ENCODE measurements at places on chromosomes 11 and 22. TPM values are rescaled to one million over a fixed set of nuclear protein-coding genes. Genes with fewer than 3 reads are reported as not detected.

DNA sequence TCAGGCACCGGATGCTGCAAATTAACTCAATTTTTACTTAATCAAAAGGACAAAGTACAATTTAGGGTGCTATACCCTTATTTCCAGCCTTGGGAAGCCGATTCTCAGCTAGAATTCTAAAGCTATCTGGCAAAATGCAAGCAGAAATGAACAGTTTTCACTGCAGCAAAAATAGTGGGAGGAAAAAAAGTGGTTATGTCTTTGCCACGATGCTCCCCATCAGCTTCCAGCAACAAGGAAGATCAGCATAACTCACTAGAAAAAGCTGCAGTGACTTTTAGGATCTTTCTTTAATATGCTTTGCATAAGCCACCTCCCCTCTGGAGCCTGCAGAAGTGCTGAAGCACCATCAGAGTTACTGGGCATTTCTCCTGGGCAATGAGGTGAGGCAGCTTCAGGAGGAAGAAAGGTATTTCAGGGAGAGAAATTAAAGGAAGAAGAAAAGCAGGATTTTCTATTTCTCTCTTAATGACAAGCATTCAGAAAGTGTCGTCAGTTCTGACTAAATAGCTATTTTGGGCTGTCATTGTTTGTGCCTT, 702.9 kb downstream of the DLG2 start:
- H3K27ac ChIP-seq, result no peak overlapping the region
- no peaks in the 10 kb centered on the region for H3K4me1 ChIP-seq
- H3K27me3 ChIP-seq, result no peaks in the 10 kb centered on the region
- H3K4me3 ChIP-seq, result no peak overlapping the region

- peaks cover 21% of the 10 kb centered on the region for H3K4me1 ChIP-seq
- no peak overlapping the region for H3K4me3 ChIP-seq
- peaks cover 19% of the 10 kb centered on the region for H3K27me3 ChIP-seq
- no peak overlapping the region for H3K27ac ChIP-seq
These were observed 5.4 kb upstream of the MCAM start for GRCh38 chr11:119322360-119322739.

- peaks cover 65% of the 10 kb centered on the region for H3K27me3 ChIP-seq
- H3K27ac ChIP-seq, result no peak overlapping the region
- peaks cover 2% of the 10 kb centered on the region for H3K4me1 ChIP-seq
- no peaks in the 10 kb centered on the region for H3K36me3 ChIP-seq
- no peak for DNase-seq
These were observed 638 bp downstream of the PARVA start for GRCh38 chr11:12377824-12378593.

- no peaks in the 10 kb centered on the region for H3K36me3 ChIP-seq
- H3K4me1 ChIP-seq, result no peaks in the 10 kb centered on the region
- H3K4me3 ChIP-seq, result no peak overlapping the region
- DNase-seq, result no peak
These were observed 6.5 kb upstream of the RASD2 start for GRCh38 chr22:35534091-35534490.

GRCh38 chr11:90218606-90219005, 4.2 kb downstream of the CHORDC1 start:
- no peaks in the 10 kb centered on the region for H3K27me3 ChIP-seq
- H3K27ac ChIP-seq, result no peak overlapping the region
- no peak overlapping the region for H3K4me3 ChIP-seq
- peaks cover 38% of the 10 kb centered on the region for H3K4me1 ChIP-seq

- H3K4me3 ChIP-seq, result peak overlapping the region; percentile 20
- no peaks in the 10 kb centered on the region for H3K36me3 ChIP-seq
- H3K4me1 ChIP-seq, result peaks cover 20% of the 10 kb centered on the region
- H3K27me3 ChIP-seq, result no peaks in the 10 kb centered on the region
- H3K27ac ChIP-seq, result peak overlapping the region; percentile 62
- peak; percentile 67 for DNase-seq
These were observed 22.5 kb downstream of the CLPB start for GRCh38 chr11:72411623-72412419.

DNA sequence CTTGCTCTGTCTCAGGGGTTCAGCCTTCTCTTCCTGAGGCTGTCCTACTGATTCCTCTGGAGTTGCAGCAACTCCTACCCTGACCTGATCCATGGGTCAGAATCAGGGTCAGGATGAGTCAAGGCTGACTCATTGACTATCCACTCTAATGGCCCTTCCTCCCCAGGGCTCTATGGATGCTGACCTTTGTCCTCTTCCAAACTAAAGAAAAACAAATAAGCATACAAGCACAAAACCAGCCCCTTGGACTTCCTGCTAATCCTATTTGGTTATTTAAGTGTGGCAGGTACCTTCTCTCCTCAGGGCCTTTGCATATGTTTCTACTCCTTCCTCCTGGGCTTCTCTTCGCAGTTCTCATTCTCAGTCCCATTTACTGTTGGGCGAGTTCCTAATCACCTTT, 204.5 kb upstream of the NAV2 start:
- no peak overlapping the region for H3K4me3 ChIP-seq
- peaks cover 4% of the 10 kb centered on the region for H3K27me3 ChIP-seq
- H3K27ac ChIP-seq, result no peak overlapping the region
- H3K4me1 ChIP-seq, result no peaks in the 10 kb centered on the region

- DNase-seq, result no peak
- no peak overlapping the region for H3K27ac ChIP-seq
- peaks cover 25% of the 10 kb centered on the region for H3K36me3 ChIP-seq
- no peak overlapping the region for H3K4me3 ChIP-seq
These were observed 39.5 kb downstream of the XRRA1 start for GRCh38 chr11:74909385-74909784.

- no peak overlapping the region for H3K27ac ChIP-seq
- no peaks in the 10 kb centered on the region for H3K4me1 ChIP-seq
- peaks cover 31% of the 10 kb centered on the region for H3K27me3 ChIP-seq
- no peak overlapping the region for H3K4me3 ChIP-seq
- DNase-seq, result no peak
These were observed 160.9 kb downstream of the ENTHD1 start for GRCh38 chr22:39732625-39733024.

DNA sequence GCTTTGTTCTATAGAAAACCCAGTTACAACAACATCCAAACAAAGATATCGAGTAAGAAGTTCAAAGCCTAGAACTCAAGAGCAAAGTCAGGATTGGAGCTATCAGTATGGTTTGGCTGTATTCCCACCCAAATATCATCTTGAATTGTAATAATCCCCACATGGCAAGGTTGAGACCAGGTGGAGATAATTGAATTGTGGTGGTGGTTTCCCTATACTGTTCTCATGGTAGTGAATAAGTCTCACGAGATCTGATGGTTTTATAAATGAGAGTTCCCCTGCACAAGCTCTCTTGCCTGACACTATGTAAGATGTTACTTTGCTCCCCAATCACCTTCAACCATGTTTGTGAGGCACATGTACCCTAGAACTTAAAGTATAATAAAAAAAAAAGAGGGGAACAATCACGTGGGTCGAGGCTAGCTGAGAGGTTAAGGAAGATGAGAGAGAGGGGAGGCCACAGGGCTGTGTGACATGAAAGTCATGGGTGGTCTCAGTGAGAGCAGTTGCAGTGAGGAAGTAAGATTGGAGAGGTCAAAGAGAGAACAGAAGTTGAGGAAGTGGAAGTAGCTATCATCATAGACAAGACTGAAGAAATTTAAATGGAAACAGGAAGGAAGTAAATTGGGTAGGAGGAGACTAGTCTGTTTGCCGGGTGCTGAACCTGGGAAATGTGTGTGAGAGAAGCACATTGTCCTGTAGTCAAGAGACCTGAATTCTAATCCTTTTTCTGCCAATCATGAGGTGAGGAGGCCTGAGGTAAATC, 80.1 kb upstream of the CD44 start:
- H3K36me3 ChIP-seq, result peaks cover 3% of the 10 kb centered on the region
- no peak overlapping the region for H3K4me3 ChIP-seq
- H3K27me3 ChIP-seq, result no peaks in the 10 kb centered on the region
- no peak for DNase-seq
- no peak overlapping the region for H3K27ac ChIP-seq
- H3K4me1 ChIP-seq, result peaks cover 22% of the 10 kb centered on the region

DNA sequence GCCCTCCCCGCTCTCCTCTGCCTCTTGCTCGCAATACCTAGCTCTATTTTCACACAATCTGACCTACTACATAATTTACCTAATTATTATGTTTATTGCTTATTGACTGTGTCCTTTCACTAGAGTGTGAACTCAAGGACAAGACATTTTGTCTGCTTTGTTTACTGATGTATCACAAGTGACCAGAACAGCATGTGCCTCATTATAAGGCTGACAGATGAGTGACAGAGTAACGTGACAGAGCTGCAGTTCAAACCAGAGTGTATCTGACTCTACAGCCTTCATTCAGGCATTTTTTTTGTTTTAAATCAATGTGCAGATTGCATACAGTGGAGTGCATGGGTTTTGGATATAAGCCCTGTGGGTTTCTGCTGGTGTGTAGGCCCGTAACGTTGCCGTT, 82.0 kb upstream of the RAB1B start:
- no peak overlapping the region for H3K27ac ChIP-seq
- no peak for DNase-seq
- H3K4me3 ChIP-seq, result no peak overlapping the region
- peaks cover 6% of the 10 kb centered on the region for H3K4me1 ChIP-seq
- peaks cover 11% of the 10 kb centered on the region for H3K36me3 ChIP-seq

- DNase-seq, result no peak
- H3K27ac ChIP-seq, result no peak overlapping the region
- no peaks in the 10 kb centered on the region for H3K27me3 ChIP-seq
- H3K4me3 ChIP-seq, result no peak overlapping the region
- H3K4me1 ChIP-seq, result peaks cover 15% of the 10 kb centered on the region
These were observed 12.5 kb downstream of the SNU13 start for GRCh38 chr22:41676134-41676533.

DNA sequence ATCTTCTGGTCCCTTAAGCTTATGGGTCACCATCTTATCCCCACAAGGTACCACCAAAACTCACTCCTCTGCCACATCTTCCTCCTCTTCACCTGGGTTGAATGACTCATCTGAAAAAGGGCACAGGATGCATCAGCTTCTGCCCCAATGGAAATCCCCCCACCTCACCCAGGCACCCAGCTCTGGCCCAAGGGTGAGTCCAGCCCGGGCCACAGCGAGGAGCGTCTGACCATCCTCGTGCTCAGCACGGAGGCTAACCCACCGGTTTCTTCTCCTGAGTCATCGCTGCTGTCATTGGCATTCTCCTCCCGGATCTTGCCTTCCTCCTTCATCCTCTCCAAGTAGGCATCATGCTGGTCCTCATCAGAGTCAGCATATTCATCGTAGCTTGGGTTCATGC, 5.3 kb upstream of the TNKS1BP1 start:
- DNase-seq, result no peak
- peak overlapping the region; percentile 61 for H3K27ac ChIP-seq
- H3K4me3 ChIP-seq, result peak overlapping the region; percentile 32
- peaks cover 92% of the 10 kb centered on the region for H3K36me3 ChIP-seq
- peaks cover 57% of the 10 kb centered on the region for H3K4me1 ChIP-seq
- H3K27me3 ChIP-seq, result no peaks in the 10 kb centered on the region

- peaks cover 13% of the 10 kb centered on the region for H3K4me1 ChIP-seq
- no peak overlapping the region for H3K27ac ChIP-seq
- DNase-seq, result no peak
- H3K36me3 ChIP-seq, result no peaks in the 10 kb centered on the region
- peaks cover 13% of the 10 kb centered on the region for H3K27me3 ChIP-seq
These were observed 94.2 kb downstream of the ABTB2 start for GRCh38 chr11:34263441-34264091.

DNA sequence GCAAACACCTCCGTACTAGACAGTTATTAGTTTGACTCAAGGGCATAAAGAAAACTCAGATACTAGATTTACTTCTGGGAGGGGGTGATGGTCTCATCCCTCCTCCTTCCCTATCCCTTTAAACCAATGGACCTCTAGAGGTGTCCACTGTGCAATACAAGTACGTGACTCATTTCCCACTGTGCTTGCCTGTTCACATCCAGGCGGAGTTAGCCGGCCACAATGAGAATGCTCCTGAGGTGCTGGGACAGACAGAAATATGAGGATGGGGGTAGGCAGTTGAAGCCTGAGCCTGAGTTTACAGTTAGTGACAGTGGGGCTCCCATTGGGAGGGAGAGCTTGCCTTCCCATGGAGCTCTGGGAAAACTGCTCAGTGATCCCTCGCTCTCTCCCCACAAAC, 8.4 kb upstream of the PMM1 start:
- H3K4me3 ChIP-seq, result no peak overlapping the region
- H3K27me3 ChIP-seq, result peaks cover 2% of the 10 kb centered on the region
- peaks cover 45% of the 10 kb centered on the region for H3K36me3 ChIP-seq
- no peak for DNase-seq
- H3K4me1 ChIP-seq, result peaks cover 13% of the 10 kb centered on the region

GRCh38 chr11:25655636-25656035, 676.3 kb upstream of the ANO3 start:
- H3K4me3 ChIP-seq, result no peak overlapping the region
- no peaks in the 10 kb centered on the region for H3K4me1 ChIP-seq
- no peaks in the 10 kb centered on the region for H3K36me3 ChIP-seq
- H3K27me3 ChIP-seq, result no peaks in the 10 kb centered on the region

- H3K27ac ChIP-seq, result no peak overlapping the region
- H3K4me1 ChIP-seq, result no peaks in the 10 kb centered on the region
- peak; percentile 52 for DNase-seq
- H3K27me3 ChIP-seq, result peaks cover 9% of the 10 kb centered on the region
These were observed 105.7 kb downstream of the RASSF10 start for GRCh38 chr11:13114566-13115379.

DNA sequence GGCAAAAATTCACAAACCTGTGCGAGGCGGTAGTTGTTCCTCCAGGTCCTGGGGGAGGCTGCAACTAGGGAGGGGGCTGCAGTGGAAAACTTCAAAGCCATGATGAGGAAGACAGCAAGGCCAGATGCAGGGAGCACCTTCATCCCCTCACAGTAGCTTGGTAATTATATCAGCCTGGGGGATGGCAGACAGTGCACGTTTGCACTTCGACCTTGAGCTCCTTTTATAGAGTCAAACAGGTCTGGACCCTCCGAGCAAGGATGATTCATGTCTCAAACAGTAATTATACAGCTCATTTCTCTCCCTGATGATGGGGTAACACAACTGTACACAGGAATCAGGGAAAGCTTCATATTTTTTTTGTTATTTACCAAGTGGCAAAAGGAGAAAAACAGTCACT, at the start of gene MMP20:
MMP20 (minus strand) TSS at position 156 of the 400 bp plus-strand sequence; CDS start at position 143, 13 bp downstream.
- no peaks in the 10 kb centered on the region for H3K36me3 ChIP-seq
- no peak within 1 kb of the TSS for H3K27ac ChIP-seq
- peaks cover 27% of the 10 kb centered on the region for H3K27me3 ChIP-seq
- no peak for DNase-seq

Gene DCHS1
- 0.36 TPM for total RNA-seq

Gene UCP2
- total RNA-seq, result 452 TPM

Gene DBX1
- total RNA-seq, result not detected

Gene LRFN4
- 55.6 TPM for total RNA-seq

Gene FGF19
- not detected for total RNA-seq

Gene AIFM3
- 0.37 TPM for total RNA-seq

Gene NXPE1
- total RNA-seq, result not detected

Gene NAT10
- total RNA-seq, result 162 TPM

All from activated CD4-positive, alpha-beta T cell treated with anti-CD3 and anti-CD28 coated beads, Interleukin-2, amount 10 ng/mL, durations not matched to agents 24 days and 14 days (primary cell).